Osteocyte (in vitro differentiated cells): ENCODE measurements at places on chromosomes 11 and 22.
A peak's percentile ranks its signal among the peaks of the same experiment; 100 is the strongest.

DNA sequence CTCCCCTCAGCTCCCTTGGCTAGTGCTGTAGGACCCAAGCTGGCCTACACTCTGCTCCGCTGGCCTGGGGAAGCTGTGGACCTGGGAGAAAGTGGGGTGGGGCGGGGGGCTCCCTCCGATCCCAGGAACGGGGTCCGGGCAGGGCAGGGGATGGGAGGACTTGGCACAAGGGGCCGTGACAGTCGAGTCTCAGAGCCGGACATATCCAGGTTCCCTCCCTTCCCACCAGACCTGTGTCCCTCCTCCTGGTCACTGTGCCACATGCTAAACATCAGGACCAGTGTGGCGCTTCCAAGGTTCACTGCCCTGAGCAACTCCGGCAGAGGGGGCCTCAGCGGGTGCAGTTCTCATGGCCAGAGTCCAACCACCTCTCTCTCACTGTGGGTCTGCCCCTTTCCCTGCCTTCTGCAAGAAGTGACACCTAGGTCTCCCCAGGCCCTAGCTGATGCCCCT, 2.0 kb downstream of the DUSP8 start:
- no peak for DNase-seq

DNA sequence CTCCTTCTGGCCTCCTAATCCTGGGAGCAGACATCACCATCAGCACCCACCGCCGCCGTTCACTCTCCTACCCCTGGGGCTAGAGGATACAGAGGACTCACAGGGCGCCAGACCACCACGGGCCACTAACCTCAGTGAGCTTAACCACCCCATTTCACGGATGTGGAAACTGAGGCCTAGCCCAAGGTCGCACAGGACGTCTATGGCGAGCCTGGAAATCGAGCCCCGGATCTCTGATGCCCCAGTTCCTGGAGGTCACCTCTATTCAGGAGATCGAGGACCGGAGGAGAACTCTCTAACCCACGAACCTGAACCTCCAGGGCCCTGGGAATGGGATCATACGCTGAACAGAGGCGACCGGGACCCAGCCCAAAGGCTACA, 349 bp downstream of the TIMM10 start:
- DNase-seq: no peak

GRCh38 chr11:61587541-61587941, 6.7 kb upstream of the SYT7 start:
- DNase-seq: no peak

DNA sequence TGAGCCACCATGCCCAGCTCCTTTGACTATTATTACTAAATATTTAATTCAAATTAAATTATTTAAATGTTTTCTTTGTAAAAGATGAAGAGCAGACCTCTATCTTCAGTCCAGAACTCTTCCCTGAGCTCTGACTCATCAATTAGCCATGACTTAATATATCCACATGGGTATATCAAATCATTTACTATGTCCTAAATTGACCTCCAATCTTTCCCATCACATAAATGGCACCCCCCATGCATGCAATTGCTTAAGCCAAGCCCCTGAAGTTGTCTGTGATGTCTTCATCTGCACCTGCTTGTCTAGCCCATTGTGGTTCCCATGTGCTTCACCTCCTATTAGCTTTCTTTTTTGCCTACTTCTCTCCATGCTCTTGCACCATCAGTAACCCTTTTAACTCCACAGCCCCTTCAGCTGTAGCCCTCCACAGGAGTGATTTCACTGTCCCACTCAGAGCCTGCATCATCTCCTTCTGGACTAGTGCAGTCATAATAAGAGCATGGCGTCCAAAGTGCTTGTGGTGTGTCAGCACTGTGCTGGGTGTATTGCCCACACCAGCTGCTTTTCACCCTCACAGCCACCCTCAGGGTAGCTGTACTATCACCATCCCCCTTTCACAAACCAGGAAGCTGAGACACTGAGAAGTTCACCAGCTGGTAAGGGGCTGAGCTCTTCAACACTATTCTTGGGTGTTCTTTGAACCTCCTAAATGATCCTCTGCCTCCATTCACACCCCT, 11.8 kb upstream of the THY1 start:
- DNase-seq: no peak

GRCh38 chr11:75524665-75525432, 892 bp downstream of the GDPD5 start:
- DNase-seq: no peak

DNA sequence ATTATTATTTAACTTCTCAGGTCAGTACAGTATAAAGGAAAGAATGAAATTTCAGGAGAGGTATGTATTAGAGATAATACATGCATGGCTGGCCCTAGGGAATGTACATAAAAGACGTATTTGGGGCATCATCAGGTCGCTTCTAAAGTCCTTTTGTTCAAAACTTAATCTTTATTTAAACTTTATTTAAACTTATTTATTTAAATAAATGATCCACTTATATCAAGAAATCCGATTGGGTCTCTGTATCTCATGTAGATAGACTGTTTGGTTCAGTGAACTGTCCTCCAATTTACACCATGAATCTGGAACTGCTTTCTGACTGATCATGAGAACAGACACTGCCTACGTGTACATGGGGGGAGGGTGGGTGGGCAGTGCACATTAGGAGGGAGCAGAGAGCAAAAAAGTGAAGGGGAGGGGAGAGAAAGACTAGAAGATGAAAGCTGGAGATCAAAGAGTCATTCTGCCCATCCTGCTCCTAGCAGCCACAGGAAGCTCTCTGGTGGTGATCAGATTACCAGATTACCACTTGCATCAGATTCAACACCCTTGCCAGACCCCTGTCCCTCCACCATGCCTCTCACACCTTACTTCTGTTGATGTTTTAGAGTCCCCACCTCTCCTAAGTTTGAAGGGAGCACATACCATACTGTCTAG, 92.1 kb upstream of the MTMR2 start:
- no peak for DNase-seq

GRCh38 chr11:59418156-59418555, 8.1 kb downstream of the OR5A2 start:
- no peak for DNase-seq

- DNase-seq: no peak
Measured at GRCh38 chr11:67664696-67665540, 9.5 kb downstream of the ALDH3B2 start.

GRCh38 chr11:62260261-62260953, 9.6 kb upstream of the SCGB2A2 start:
- no peak for DNase-seq

GRCh38 chr22:38239101-38239761, 33.6 kb downstream of the TMEM184B start:
- DNase-seq: no peak

DNA sequence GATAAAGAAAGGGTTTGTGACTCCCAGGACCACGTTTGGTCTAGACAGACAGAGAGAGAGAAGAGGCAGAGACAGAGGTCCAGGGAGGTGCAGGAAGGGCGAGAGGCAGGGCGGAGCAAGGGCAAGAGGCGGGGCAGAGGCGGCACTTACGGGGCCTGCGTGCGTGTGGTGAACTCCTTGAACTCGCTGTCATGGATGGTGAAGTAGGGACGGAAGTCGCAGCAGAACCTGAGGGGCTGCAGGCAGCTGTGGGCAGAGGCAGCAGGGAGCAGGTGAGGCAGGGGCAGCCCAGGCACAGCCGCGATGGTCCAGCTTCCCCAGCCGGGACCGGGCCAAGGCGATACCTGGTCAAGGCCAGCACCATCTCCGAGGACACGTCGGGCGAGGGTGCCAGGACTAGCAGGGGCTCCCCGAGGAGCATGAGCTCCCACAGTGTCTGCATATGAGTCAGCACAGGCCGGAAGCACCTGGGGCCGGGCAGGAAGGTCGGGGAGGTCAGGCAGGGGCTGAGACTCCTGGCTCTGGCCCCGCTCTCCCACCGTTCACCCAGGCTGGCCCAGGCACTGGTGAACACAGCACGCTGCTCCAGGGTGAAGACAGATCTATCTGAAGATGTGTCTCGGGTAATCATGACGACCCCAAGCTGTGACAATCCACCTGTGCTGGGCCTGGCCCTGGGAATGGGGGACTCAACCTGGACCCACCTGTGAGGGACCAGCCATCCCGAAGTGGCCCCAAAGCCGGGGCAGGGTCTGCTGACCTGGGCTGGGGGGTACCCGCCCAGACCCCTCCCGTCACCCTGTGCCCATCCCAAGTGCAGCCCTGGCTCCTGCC, 7.2 kb upstream of the PLXNB2 start:
- DNase-seq: peak; percentile 83

GRCh38 chr11:60183591-60184205, 815 bp upstream of the MS4A6A start:
- no peak for DNase-seq

DNA sequence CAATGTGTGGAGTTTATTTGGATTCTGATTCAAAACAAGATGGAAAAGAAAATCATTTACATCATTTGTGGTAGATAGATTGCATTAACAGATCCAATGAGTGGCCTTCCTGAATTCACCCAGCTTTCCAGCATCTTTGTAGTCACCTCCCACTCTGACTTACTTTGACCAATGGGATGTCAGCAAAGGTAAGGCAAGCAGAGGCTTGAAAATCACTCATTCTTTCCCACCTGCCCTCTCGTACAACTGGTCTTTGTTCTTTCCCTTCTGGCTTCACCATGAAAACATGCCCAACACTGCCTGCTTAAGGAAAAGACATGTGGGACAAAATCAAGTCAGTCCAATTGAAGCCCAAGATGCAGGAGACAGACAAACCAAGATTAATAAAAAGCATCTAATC, 202.1 kb downstream of the TTC28 start:
- no peak for DNase-seq

DNA sequence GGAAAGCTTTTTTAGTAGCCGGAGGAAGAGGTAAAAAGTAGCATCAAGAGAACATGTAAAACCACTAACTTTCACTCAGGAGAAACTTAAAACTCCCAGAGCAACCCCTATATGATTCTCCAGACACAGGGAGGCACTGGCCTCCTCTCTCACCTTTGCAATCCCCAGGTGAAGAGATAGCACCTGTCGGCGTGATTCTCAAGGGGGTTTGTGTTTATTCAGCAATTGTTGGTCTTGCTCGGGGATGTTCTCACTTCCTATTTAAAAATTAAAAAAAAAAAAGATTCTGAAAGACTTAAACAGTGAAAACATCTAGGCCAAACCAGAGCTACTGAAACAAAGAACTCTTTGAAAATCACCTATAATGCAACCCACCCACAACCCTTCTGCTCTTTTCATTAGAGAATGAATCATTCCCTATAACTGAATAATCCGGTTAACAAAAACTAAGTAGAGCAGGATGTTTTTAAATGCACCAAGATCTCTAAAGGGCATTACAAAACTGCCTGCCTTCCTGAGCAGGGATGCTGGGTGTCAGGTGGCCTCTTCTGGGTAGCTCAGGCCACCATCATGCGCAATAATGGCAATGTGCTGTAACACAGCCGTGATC, 24.9 kb downstream of the DHCR7 start:
- DNase-seq: no peak

- peak; percentile 82 for DNase-seq
Measured at GRCh38 chr11:68632802-68633201, 51.5 kb upstream of the GAL start.

DNA sequence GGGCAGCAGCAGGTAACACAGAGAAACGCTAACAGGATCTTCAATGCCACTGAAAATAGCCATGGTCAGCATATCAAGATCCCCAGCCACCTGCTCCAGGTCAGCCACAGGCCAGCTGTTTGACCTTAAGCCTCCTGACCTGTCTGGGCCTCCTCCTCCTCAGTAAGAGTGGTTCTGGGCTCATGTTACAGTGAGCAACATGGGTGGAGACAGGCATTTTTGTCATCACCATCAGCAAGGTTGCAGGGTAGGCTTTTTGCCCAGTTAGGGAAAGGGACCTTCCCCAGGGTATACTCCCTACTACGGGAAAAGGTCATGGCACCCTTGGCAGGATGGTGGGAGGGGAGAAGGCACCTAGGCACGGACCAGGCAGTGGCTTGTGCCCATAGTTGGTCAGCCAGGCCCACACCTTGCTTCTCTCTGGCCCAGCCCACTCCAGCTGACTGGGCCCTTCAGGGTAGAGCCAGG, 131.8 kb upstream of the PARVA start:
- DNase-seq: no peak

DNA sequence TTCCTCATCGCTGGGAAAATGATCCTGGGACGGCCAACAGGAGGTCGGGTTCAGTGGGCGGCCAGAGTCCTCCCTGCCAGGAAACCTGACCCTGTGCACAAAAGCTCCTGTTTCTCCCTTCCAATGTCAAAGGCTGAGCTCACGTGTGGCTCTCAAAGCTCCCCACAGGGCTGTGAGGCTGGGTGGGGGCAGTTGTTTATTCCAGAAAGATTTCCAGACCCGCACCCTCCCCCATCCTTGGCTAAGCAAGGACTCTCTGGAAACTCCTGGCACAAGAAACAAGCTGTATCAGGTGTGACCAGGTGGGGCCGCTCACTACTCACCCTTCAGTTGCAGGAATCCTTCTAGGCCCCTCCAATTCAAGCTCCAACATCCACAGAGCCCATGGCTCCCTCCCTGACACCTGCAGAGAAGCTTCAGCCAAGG, 131.9 kb downstream of the SHANK2 start:
- DNase-seq: no peak

DNA sequence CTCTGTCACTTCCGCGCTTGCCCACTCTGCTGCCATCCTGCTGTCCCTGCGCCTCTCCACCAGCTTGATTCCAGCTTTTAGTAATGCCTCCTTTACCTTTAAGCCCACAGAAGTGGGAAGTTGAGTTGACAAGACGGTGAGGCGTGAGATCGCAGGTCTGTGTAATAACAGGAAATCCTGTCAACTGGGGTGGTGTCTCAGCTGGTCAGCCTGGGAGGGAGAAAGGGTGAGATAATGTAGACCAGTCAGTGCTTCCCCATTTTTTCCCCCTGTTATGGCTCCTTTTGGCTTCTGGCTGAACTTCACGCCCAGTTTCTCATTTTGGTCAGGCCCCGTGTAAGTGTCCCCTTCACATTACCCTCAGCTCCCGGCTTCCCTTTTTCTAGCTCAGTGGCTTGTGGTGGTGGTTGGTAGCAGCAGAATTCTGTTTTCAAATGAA, 98.9 kb downstream of the TRAF6 start:
- DNase-seq: no peak

DNA sequence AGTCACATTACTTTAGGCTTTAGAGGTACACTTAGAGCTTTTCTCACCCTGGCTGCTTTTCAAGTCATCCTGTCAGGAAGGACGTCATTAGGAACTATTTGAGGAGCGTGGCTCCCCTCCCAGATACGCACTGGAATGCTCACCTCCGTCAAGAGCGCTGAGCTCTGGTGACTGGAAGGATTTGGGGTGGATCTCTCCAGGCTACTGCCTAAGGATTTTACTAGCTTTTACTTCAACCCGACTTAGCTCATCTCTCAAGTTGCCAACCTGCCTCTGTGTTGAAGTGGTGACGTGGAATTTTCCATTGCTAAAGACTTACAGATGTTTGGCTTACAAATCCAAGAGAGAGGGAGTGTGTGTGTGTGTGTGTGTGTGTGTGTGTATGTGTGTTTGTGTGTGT, 355.3 kb upstream of the CCDC90B start:
- DNase-seq: no peak
